ENCODE measurements at places on chromosomes 11 and 22. TPM values are rescaled to one million over a fixed set of nuclear protein-coding genes. Genes with fewer than 3 reads are reported as not detected.

The OR51B4 gene
- not detected for total RNA-seq

GRCh38 chr11:119476038-119476437, 53.1 kb upstream of the THY1 start:
- DNase-seq = no peak

DNA sequence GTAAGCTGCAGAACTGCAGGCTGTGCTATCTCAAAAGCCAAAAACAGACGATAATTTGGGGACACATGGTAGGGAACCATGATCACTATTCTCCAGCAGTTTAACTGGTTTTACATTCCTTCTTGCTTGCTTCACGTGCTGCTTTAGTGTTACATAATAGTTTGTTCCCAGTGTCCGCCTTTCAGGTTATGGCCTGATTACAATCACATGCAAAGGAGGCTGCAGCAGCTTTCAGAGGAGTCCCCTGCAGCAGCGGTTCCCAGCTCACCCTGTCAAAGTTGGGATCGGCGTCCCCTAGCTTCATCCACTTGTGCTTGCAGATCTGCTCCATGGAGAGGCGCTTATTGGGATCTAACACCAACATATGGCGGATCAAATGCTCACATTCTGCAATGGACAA, 39.2 kb upstream of the APOA1 start:
- DNase-seq = no peak

DNA sequence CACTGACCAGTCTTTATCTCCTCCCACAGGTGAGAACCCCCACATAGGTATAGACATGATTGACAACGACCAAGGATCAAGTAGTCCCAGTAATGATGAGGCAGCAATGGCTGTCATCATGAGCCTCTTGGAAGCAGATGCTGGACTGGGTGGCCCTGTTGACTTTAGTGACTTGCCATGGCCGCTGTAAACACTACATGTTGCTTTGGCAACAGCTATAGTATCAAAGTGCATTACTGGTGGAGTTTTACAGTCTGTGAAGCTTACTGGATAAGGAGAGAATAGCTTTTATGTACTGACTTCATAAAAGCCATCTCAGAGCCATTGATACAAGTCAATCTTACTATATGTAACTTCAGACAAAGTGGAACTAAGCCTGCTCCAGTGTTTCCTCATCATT, 76.5 kb downstream of the BTBD10 start:
- DNase-seq = no peak

DNA sequence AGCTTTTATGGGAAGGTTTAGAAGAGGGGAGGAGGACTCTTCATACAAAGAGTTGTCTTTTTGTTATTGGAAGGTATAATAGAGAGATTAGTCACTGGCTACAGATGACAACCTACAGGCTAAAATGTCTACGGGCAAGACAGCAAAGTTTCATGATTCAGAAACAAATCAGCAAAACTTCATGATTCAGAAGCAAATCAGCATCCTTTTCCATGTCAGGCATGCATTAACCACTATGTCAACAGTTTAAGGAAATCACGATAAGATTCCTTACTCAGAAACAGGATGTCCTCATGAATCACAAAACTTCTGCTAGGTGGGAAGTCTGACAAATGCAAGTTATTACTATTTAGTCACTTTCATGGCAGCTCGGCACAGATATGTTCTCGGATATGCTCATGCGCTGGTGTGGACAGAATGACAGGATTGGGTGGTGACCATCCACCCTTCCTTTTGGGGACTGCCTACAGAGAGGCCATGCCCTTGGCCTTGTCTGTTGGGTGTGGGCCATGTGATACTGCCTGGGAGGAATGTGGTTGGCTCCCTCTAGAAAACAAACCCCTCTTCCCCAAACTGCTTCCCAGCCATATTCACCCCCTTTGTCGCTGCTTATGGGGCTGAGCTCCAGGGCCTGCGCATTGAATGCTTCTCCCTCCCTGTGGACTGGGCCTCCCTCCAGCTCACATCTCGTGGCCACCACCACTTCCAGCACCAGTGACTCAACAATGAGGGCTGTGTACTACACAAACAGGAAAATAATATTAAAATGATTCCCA, 10.1 kb downstream of the C11orf91 start:
- DNase-seq = no peak
